ENCODE measurements at places on chromosomes 3 and 15.

- DNase-seq = no peak
Measured at GRCh38 chr3:151995091-151995490, 121.6 kb downstream of the SUCNR1 start.

GRCh38 chr3:16363636-16364035, 98.6 kb downstream of the OXNAD1 start:
- no peak for DNase-seq

GRCh38 chr3:111956995-111957734, 21.7 kb upstream of the ABHD10 start:
- DNase-seq = no peak

- no peak for DNase-seq
Measured at GRCh38 chr3:87361956-87362355, 85.6 kb upstream of the POU1F1 start.

DNA sequence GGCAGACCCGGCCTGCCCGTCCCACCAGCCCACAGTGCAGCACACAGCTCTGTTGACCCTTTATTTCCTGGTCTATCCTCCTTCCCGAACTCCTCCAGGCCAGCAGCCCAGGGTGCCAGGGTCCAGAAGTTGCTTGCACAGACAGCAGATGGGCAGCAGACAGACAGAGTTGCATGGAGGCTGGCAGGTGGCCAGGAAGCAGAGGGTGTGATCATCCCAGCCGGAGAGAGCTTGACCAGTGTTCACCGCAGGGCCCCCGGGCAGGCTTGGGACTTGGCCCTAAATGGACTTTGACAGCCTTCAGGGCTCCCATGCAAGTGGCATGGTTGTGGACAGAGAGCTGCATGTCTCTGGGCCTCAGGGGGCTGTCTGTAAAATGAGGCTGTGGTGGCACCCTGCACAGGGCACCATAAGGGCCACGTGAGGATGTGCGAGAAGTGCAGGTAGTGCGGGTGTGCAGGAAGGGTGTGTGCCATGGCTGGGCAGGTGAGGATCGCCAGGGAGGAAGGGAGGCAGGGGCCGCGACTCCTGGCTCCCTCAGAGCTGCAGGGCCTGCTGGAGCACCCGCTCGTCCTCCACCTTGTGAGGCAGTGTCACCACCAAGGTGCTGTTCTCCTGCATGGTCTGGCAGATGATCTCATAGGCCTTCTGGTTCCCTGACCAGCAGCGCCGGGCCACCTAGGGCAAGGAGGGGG, 6.3 kb upstream of the ZXDC start:
- no peak for DNase-seq

- no peak for DNase-seq
Measured at GRCh38 chr3:133042778-133043177, 4.6 kb downstream of the TMEM108 start.

GRCh38 chr3:44506961-44507360, 29.5 kb upstream of the ZNF445 start:
- DNase-seq = no peak

DNA sequence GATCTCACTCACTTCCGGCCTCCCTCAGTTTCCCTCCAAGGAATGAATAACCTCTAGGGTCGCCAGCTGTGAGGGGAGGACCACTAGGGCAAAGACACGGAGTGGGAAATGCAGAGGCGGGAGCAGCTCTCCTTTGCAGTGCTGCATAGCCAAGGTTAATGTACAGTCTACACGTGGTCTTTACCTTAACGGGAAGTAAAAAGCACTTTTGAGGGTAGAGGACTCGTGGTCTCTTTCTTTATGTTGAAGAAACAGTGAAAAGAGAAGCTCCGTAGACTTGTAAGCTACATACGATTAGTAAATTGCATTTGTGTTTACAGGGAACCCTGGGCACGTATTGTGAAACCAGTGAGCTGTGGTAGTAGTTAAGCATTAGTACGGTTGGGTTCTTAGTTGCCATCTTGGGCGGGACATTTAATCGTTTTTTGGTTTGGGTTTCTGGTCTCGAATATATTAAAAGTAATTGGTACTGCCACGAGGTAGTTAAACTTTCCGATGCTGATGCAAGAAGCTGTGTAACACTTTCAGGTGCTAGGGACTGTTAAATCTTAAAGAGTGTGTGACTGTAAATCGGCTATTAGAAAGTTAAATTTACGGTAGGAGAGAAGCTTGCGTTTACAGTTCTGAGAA, 828 bp downstream of the U2SURP start:
- DNase-seq = peak; percentile 32

- DNase-seq = peak; percentile 43
Measured at GRCh38 chr3:196378146-196378841, 40.1 kb upstream of the TM4SF19 start.

GRCh38 chr3:22117751-22118346, 366.8 kb upstream of the ZNF385D start:
- DNase-seq = no peak

DNA sequence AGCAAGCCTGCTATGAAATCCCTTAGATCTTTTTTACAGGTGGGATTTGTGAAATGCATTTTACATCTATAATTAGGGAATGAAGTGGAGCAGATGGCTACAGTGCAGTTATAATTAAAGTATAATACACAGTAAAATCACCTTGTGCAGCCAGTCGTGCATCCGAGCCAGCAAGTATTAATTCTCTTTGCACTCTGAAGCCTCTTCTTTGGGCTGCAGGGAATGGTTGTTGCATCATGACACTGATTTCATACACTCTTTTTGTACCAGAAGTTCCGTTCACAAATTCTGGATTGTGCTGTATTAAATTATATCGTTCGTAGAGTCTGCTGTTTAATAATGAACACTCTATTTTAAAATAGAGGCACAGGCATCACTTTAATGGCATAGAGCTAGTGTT, 28.7 kb upstream of the TP63 start:
- DNase-seq = no peak

- DNase-seq = no peak
Measured at GRCh38 chr3:156620901-156621300, 53.5 kb upstream of the TIPARP start.

- DNase-seq = no peak
Measured at GRCh38 chr3:127141921-127142730, 50.8 kb upstream of the PRR23E start.

GRCh38 chr3:10240799-10241198, 7.5 kb upstream of the TATDN2 start:
- DNase-seq = no peak

- DNase-seq = peak; percentile 90
Measured at GRCh38 chr3:183428447-183429211, at the start of gene MCF2L2. Gene MCF2L2 (minus strand): TSS chr3:183428619. CDS start chr3:183427977, 642 bp downstream.

DNA sequence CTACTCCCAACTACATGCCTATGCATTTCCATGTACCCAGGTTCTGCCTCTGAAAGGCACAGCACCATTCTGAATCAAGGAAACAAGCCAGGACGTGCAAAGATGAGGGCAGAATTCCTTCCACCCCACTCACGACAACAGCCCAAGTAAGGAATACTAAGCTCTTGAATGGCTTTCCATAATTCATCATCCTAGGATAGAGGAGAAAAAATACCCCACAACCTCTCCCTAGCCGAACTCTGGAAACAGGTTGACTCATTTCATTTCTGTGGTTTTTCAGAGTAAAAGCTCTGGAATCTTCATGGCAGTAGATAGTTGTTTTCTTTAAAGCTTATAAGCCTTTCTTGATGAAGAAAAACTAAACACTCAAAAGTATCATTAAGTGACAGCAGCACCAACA, 77.8 kb downstream of the PDZRN3 start:
- DNase-seq = no peak

DNA sequence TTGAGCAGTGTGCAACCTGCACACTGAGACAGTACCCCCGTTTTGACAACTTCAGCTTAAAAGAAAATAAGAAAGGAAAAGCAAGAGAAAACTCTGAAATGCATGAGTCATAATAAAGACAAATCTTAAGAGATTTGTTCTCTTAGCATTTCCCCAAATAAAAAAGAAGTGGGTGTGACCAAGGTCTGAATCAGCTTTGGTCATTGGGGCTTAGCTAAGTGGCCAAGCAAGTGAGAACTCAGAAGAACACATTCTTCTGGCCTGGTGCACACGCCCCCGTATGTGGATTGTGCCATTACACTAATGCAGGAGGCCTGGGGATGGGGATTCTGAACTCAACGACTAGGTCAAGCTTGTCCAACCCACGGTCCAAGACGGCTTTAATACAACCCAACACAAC, 56.9 kb upstream of the PDZRN3 start:
- DNase-seq = no peak

DNA sequence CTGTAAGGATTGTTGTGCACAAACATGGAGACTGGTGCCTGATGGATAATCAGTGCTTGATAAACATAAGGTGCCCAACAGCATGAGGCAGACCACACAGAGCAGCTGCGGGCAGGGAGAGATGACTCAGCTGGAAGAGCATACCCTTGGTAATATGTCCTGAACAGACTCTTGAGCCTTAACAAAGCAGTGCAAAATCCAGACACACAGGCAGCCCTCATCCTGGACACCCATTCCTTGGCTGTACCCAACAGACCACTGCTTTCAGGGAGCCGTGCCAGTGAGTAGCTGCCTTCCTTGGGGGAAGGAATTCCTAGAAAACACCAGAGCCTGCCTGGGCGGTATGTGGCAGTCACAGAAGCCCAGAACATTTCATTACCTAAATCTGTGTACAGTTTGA, 156.2 kb downstream of the CLSTN2 start:
- DNase-seq = no peak

All from activated CD8-positive, alpha-beta T cell treated with anti-CD3 and anti-CD28 coated beads for 36 hours (primary cell).